ENCODE measurements at places on chromosomes 4 and X. TPM values are rescaled to one million over a fixed set of nuclear protein-coding genes. Genes with fewer than 3 reads are reported as not detected.

The ABCD1 gene
- total RNA-seq, result 15.9 TPM

The DCUN1D4 gene
- 48.4 TPM for total RNA-seq

GRCh38 chrX:154546354-154547244, at the start of gene G6PD:
Gene G6PD (minus strand): TSS chrX:154546846. CDS start chrX:154546155, 691 bp downstream.
- peak; percentile 90 for DNase-seq

- no peak for DNase-seq
Measured at GRCh38 chr4:156294577-156294976, 340.9 kb upstream of the CTSO start.
